ENCODE measurements at places on chromosomes 5 and 9. TPM values are rescaled to one million over a fixed set of nuclear protein-coding genes. Genes with fewer than 3 reads are reported as not detected.

- no peak overlapping the region for H3K4me3 ChIP-seq
- no peaks in the 10 kb centered on the region for H3K27me3 ChIP-seq
- DNase-seq: no peak
These were observed 462.5 kb downstream of the SPOCK1 start for GRCh38 chr5:137036640-137037039.

DNA sequence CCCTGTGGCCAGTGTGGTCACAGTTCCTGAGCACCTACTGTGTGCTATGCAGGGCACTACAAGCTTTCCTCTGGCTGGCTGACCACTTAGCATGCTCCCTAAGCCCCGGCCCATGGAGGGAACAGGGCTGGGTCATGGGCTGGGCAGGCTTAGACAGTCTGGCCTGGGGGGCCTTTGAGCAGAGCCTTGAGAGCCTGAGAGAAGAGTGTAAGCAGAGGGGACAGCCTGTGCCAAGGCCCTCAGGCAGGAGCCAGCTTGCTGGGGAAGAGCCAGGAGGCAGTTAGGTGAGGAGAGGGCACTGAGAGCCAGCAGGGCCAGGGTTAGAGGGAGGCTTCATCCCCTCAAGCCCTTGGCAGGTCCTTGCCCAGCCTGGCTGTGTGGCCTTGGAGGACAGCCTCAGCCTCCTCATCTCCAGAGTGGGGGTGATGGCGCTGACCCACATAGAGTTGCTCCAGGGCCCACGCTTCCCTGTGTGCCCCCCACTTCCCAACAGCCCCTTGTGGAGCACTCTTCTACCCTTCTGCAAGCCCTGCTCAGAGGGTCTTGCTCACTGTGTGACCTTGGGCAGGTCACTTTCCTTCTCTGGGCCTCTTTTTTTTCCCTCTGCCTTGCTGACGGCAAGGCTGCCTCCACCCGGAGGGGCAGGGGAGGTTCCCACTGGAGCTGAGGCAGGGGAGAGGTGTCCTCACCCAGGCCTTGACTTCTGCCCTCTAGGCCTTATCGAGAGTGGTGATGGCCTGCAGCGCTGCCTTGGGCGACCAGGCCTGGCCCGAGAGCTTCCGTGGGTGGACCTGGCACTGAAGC, 107.1 kb downstream of the PHF2 start:
- no peaks in the 10 kb centered on the region for H3K4me1 ChIP-seq
- no peak overlapping the region for H3K4me3 ChIP-seq
- DNase-seq: peak; percentile 4
- H3K36me3 ChIP-seq: no peaks in the 10 kb centered on the region
- no peaks in the 10 kb centered on the region for H3K27me3 ChIP-seq
- H3K27ac ChIP-seq: no peak overlapping the region

- peak; percentile 56 for DNase-seq
- peak overlapping the region; percentile 40 for H3K27ac ChIP-seq
- no peaks in the 10 kb centered on the region for H3K4me1 ChIP-seq
- H3K36me3 ChIP-seq: peaks cover under 1% of the 10 kb centered on the region
These were observed 44.5 kb downstream of the FBXO10 start for GRCh38 chr9:37531699-37532098.

GRCh38 chr9:125133403-125134329, 9.7 kb downstream of the SCAI start:
- H3K4me3 ChIP-seq: no peak overlapping the region
- H3K27me3 ChIP-seq: no peaks in the 10 kb centered on the region
- no peak overlapping the region for H3K27ac ChIP-seq
- no peak for DNase-seq
- no peaks in the 10 kb centered on the region for H3K4me1 ChIP-seq

GRCh38 chr5:11139217-11139865, 378.3 kb upstream of the DAP start:
- no peaks in the 10 kb centered on the region for H3K4me1 ChIP-seq
- H3K36me3 ChIP-seq: no peaks in the 10 kb centered on the region
- H3K27me3 ChIP-seq: no peaks in the 10 kb centered on the region
- H3K27ac ChIP-seq: no peak overlapping the region
- DNase-seq: no peak
- no peak overlapping the region for H3K4me3 ChIP-seq

The TEX48 gene
- not detected for total RNA-seq

The EGFLAM gene
- total RNA-seq: 0.41 TPM

DNA sequence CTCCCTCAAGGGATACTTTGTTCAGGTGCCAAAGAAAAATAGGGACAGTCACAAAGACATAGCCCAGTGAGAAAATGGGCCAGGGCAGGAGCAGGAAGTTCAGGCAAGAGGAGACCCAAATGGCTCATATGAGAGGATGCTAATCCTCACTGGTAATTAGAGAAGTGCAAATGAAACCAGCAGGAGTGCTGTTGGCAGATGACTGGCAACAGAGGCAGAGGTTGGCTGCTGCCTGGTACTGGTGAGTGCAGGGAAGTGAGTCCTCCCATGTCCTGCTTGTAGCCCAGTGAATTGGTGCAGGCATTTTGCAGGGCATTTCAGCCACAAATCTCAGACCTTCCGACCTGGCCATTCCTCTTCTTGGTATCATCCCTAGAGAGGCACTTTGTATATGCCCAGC, 23.5 kb downstream of the ODF2 start:
- H3K4me1 ChIP-seq: no peaks in the 10 kb centered on the region
- H3K27ac ChIP-seq: no peak overlapping the region
- DNase-seq: no peak
- no peaks in the 10 kb centered on the region for H3K36me3 ChIP-seq
- no peaks in the 10 kb centered on the region for H3K27me3 ChIP-seq
- no peak overlapping the region for H3K4me3 ChIP-seq

The GARIN3 gene
- not detected for total RNA-seq

DNA sequence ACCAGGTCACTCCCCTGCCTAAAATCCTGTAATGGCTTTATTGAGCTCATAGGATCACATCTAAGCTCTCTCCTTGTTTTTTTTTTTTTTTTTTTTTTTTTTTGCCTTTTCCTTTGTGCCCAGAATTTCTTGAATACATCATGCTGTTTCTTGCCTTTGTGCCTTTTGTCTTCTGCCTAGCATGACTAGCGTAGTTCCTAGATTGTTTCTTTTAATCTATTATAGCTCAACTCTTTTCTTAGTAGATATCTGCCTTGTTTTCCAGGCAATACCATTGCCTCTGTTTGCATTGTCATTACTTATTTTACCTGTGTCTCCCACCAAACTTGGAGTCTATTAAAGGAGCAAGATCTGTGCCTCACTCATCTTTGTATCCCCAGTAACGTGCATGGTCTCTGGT, 106.1 kb upstream of the C9orf72 start:
- H3K36me3 ChIP-seq: no peaks in the 10 kb centered on the region
- H3K27me3 ChIP-seq: no peaks in the 10 kb centered on the region
- H3K4me1 ChIP-seq: no peaks in the 10 kb centered on the region
- H3K27ac ChIP-seq: no peak overlapping the region

DNA sequence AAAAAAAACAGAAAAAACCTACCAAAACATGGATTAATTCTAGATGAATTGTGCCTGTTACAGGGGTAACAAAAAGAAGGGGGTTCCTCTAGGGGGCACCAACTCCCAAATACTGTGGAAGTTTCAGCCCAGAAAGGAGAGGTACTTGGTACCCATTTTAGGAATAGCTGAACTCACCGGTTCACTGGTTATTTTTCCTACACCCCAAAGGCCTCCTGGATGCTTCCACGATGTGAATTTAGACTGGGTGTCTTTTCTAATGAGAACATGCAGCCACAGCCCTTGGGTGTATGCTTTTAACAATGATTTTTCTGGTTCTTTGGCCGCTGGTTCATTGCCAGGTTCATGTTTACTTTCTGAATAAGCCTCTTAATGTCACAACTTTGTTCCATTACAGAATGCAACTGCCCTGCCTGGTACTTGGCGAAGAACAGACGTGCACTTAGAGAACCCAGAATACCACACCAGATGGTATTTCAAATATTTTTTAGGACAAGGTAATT, 46.7 kb downstream of the GARNL3 start:
- H3K27ac ChIP-seq: peak overlapping the region; percentile 50
- peak; percentile 37 for DNase-seq
- no peaks in the 10 kb centered on the region for H3K27me3 ChIP-seq
- no peak overlapping the region for H3K4me3 ChIP-seq

DNA sequence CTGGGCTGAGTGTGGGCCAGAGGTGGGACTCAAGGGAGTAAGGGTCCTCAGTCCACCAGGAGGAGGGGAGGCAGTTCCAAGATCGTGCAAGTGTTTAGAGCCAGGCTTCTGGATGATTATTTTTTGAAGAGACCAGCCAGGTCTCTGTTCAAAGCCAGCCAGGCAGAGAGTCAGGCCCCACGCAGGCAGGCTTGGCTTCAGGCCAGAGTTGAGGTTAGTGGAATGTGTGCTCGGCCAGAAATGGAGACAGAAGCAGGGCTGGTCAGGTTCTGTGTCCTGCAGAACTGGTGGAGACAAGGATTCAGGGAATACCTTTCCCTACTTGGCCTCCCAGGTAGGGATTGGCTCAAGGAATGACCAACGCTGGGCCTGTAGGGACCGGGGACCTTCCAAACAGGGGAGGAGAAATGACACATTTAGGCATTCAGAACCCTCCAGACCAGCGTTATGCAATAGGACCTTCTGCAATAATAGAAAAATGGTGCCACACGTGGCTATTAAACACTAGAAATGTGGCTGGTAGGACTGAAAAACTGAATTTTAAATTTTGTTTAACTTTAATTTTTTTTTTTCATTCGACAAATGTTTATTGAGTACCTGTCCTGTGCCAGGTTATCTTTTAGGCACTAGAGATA, 106.2 kb downstream of the CMYA5 start:
- no peaks in the 10 kb centered on the region for H3K36me3 ChIP-seq
- DNase-seq: no peak
- peaks cover 3% of the 10 kb centered on the region for H3K4me1 ChIP-seq
- H3K27me3 ChIP-seq: no peaks in the 10 kb centered on the region
- H3K4me3 ChIP-seq: no peak overlapping the region

DNA sequence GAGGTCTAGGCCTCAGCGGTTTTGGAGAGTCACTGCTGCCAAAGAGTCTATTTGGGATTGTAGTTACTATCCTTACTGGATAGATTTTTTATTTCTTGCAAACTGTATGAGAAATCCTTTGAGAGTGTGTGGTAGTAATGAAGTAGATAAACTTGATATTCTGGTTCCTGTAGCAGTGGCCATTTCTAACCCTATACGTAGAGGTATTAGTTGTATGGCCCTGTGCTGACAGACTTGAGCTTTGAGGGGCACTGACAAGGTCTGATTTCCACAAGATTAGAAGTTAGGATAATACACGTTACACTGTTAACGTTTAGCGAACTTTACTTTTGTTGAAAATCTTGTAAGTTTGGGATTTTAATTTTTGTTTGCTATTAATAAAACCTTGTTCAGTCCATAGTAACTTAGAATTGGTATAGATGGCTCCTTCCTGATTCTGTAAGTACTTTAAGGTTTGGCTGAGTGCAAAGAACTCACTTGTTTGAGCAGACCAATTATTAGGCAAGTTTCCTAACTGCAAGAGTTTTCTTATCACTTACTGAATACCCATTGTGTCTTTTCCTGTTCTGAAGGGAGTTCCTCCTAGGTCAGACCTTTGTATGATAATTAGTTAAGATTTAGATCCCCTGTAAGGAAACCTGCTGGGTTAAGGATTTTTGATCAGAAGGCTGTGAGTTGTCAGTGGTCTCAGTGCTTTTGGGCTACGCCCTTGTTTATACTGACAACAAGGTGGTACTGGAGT, 31.4 kb downstream of the GCNT1 start:
- H3K4me1 ChIP-seq: no peaks in the 10 kb centered on the region
- H3K27me3 ChIP-seq: no peaks in the 10 kb centered on the region
- DNase-seq: no peak
- H3K36me3 ChIP-seq: no peaks in the 10 kb centered on the region

The PPP3R2 gene
- total RNA-seq: not detected

The PCDHGA10 gene
- total RNA-seq: 6.5 TPM

The PRLR gene
- 11.1 TPM for total RNA-seq

DNA sequence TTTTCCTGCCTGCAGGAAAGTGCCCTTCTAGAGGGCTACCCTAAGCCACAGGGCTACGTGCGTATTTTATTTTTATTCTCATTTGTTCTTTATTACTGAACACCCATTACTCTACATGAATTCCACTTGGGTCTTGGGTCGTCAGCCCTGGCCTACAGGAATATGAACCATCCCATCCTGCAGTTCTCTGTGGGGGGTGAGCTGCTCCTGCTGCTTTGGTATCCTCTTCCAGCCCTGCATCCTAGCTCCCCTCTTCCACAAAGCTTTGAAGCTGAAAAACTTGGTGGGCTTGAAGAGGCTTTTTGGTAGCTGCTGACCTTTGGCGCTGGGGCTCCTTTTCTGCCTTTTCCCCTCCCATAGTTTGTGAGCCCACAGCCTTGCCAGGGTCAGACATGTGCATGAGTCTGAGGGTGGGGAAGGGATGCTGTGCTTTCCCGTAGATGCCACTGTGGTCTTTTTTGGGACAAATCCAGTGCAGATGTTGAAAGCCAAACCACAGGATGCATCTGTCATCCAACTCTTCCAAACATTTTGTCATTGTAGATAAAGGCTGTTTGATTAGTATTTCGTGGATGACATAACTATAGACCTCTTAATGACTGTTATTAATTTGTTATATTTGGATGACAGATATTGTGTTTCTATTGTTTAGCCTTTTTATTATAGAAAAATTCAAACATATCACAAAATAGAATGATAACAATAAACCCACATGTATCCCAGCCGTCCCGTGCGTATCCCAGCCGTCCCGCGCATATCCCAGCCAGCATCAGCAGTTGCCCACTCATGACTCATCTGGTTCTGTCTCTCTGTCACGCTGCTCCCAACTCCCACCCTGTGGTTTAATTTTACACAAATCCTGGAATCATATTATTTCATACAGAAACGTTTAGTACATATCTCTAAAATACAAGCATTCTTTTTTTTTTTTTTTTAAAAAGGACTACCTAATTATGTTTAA, 43.9 kb downstream of the SLC46A2 start:
- H3K27ac ChIP-seq: no peak overlapping the region
- peaks cover 3% of the 10 kb centered on the region for H3K4me1 ChIP-seq
- H3K4me3 ChIP-seq: no peak overlapping the region
- DNase-seq: no peak
- peaks cover 4% of the 10 kb centered on the region for H3K36me3 ChIP-seq

DNA sequence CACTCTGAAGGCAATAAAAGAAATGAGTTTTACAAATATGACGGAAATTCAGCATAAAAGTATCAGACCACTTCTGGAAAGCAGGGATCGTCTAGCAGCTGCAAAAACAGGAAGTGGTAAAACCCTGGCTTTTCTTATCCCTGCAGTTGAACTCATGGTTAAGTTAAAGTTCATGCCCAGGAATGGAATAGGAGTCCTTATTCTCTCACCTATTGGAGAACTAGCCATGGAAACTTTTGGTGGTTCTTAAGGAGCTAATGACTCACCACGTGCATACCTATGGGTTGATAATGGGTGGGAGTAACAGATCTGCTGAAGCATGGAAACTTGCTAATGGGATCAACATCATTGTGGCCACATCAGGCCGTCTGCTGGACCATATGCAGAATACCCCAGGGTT, 93.5 kb upstream of the RGMB start:
- no peak overlapping the region for H3K27ac ChIP-seq

DNA sequence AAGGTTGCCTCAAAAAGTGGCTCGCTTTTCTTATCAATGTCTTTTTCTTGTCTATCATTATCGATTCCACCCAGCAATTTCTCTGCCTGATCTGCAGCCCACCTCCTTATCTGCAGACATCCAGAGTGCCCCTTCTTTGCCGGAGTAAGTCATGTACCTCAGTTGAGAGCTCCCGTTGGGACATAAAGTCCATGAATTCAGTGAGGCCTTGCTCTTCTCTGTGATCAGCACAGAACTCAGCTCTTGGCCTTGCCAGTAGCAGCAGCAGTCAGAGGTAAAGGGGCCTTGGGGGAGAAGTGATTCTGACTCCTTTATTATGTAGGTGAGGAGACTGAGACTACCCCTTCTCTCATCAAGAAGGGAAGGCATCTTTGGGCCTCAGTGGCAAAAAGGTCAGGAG, 24.9 kb upstream of the DCAF12 start:
- H3K36me3 ChIP-seq: no peaks in the 10 kb centered on the region
- no peak overlapping the region for H3K27ac ChIP-seq
- H3K27me3 ChIP-seq: no peaks in the 10 kb centered on the region
- DNase-seq: no peak
- no peak overlapping the region for H3K4me3 ChIP-seq

All from transverse colon (tissue), 4 donors.